Activated CD4-positive, alpha-beta T cell treated with anti-CD3 and anti-CD28 coated beads, Interleukin-2, amount 50 U/mL, for 1 hour (primary cell): ENCODE measurements at places on chromosomes 13 and 19.

GRCh38 chr19:43468354-43469159 is 3.1 kb upstream of the LYPD3 start:
- no peak for DNase-seq

DNA sequence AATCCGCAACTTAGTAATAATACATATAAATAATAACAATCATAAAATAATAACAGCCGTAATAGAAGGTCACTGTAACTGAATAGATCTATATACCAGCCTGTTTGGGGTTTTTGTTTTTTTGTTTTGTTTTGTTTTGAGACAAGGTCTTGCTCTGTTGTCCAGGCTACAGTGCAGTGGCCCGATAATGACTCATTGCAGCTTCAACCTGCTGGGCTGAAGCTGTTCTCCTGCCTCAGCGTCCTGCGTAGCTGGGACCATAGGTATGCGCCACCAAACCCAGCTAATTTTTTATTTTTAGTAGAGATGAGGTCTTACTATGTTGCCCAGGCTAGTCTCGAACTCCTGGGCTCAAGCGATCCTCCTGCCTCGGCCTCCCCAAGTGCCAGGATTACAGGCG is 950 bp downstream of the IGSF23 start:
- DNase-seq = no peak

DNA sequence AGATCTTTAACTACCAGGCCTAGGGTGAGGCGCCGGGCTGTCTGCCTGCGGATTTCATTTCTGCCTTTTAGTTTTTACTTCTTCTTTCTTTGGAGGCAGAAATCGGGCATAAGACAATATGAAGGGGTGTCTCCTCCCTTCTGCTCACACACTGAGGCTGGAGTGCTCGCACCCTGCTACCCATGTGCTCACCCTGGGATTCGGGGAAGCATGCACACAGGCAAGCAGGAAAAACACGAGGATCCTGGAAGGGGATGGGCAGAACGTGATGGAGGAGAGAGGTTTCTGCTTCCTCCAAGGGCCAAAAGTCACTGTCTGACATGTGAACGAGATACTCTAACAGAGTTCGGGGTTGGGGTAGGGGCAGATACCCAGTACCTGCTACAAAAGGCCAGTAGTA is 28.4 kb downstream of the ZNF823 start:
- DNase-seq = no peak

- DNase-seq = no peak
Observed at GRCh38 chr13:71759651-71760511, 107.1 kb downstream of the DACH1 start.

GRCh38 chr13:97188207-97188606 is 33.9 kb upstream of the MBNL2 start:
- no peak for DNase-seq

DNA sequence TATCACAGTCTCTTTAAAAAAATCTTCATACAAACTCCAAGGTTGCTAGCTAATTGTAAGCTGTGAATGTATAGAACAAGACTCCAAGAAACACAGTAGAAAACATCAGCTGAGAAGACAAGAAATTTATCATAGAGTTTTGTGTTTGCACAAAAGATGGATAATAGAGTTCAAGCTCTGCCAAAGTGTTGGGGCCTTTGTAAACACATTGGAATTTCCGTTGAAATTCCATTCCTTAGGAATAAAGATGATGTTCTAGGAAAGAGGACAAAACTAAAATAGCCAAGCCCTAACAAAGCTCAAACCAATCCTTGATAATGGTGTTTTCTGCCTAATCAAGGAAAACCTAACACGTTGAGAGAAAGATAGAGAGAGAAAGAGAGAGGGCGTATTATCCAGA is 20.6 kb downstream of the LRRC63 start:
- no peak for DNase-seq

DNA sequence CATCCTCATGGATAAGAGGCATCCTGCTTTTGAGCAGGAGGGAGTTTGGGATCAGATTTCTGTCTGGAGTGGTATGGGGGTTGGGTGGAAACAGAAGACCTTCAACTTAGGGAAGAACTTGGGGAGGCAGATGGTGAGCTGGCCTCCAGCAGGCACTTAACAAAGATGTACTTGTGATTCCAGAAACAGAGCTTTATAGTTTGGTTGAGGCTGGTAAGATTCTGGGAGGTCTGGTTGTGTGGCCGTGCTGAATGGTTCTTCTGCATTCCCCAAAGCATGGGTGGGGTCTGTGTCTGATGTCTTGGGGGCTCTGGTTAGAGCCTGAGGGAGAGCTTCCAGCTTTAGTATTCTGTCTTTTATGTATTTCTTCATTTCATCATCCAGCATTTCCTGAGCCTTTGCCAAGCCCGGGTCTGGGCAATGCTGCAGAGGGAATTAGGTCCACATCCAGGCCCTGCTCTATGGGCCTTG is 4.8 kb downstream of the MEGF8 start:
- no peak for DNase-seq

- no peak for DNase-seq
Observed at GRCh38 chr13:33639626-33640080, 178.3 kb upstream of the RFC3 start.

DNA sequence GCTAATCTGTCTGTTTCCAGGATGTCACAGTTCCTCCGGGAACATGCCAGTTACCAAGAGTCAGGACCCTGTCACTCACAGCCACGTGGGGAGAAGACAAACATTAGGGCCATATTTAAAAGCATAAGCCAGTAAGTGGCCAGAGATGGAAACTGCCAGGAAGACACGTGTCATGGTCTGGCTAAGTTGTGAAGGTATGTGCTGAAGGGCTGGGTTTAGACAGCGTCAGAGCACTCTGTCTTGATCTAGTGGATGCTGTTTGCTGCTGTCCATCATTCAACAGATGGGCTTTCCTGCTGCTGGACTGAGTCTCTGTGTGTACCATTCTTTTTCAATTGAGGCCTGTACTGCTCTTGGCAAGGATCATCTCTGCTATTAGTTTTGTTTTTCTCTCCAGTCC is 128.6 kb downstream of the HS6ST3 start:
- DNase-seq = no peak

DNA sequence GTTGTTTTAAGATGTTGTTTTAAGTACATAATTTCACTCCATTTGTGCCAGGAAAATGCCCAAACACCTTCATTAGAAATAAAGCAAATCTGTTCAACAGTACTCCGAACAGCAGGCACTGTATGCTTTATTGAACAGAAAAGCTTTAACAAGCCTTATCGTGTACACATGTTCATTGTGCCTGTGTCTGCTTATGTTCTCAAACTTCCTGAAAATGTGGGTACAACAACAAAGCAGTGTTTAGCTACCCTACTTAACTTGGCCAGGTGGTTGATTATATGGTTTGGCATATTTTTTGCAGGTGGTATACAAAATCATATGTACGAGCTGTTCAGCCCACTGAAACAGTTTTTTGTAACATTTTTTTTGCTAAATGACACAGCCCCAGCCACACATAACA is 718.0 kb downstream of the DACH1 start:
- no peak for DNase-seq

- DNase-seq = no peak
Observed at GRCh38 chr13:64723724-64724123, 2506.4 kb downstream of the PCDH9 start.

GRCh38 chr13:81987159-81987558 is 1646.2 kb upstream of the SPRY2 start:
- no peak for DNase-seq

- no peak for DNase-seq
Observed at GRCh38 chr13:85313761-85314503, 485.3 kb downstream of the SLITRK6 start.

GRCh38 chr13:27200413-27201070 is 28.9 kb upstream of the USP12 start:
- DNase-seq = no peak

- no peak for DNase-seq
Observed at GRCh38 chr13:29858667-29859066, 8.2 kb upstream of the UBL3 start.

- no peak for DNase-seq
Observed at GRCh38 chr13:110014719-110015118, 228.3 kb upstream of the IRS2 start.

GRCh38 chr13:43306372-43306771 is 283.0 kb downstream of the DNAJC15 start:
- DNase-seq = no peak

DNA sequence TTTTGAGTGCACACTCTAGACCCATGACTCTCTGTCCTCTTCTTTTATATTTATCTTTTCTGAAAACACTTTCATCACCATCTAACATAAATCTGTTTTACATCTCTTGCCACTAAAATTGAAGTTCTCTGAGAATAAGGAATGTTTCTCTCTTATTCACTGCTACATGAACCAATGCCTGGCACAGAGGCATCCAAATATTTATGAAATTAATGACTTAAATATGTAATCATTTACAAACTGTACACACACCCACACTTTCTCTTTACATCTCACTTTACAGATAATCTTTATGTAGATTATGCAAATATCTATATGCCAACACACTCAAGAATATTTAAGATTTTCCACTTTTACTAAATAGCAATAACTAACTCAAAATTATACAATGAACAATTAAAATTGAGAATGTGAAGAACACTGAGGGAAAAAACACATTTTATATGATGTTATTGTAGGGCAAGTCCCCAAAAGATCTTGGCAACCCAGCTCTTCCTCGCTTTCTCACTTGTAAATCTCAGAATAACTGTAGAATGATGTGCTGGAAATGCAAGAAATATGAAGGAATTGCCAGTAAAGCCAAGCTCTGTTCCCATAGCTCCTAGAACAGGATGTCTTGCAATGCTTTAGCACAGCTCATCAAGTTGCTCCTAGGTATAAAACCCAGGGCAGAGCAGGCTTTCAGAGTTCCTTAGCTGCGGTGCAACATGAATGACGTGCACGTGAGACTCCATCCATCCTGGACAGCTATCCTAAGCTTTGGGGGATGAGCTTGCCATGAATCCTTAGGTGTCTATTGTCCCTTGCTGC is 50.7 kb downstream of the UGGT2 start:
- no peak for DNase-seq

DNA sequence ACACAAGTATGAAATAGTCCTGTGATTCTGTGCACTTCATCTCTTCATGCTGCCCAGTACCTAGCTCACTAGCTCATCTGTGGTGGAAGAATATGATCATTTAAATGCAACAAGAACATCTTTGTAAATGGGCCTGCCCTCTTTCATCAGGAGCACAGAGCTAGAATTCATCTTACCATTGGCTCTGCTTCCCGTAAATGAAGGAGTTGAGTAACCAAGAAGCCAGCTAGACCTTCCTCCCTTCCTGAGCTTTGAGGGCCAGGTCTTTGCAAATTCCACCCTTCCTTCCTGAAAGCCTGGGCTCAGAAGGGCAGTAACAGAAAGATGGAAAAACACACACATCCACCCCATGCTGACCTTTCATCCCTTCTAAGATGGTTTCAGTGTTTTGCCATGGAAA is 82.0 kb downstream of the FRY start:
- DNase-seq = no peak

DNA sequence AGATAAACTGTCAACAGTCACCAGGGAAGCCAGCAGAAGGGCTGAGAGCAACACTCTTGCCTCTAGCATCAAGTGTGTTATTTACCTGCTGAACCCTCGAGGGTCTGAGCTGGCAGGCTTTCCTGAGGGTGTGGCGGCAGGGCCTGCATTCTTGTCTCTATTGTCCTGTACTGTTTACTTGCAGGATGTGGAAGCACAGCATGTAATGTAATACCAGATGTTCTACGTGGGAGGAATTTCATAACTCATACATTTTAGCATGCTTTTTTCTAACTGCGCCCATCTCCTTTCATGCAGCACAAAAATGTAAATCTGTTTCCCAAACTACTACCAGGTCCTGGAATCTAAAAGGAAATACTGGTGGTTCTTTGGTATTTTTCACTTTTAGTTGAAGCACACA is 153.1 kb downstream of the RGCC start:
- no peak for DNase-seq

GRCh38 chr19:20162821-20163220 is 4.2 kb upstream of the ZNF486 start:
- no peak for DNase-seq

DNA sequence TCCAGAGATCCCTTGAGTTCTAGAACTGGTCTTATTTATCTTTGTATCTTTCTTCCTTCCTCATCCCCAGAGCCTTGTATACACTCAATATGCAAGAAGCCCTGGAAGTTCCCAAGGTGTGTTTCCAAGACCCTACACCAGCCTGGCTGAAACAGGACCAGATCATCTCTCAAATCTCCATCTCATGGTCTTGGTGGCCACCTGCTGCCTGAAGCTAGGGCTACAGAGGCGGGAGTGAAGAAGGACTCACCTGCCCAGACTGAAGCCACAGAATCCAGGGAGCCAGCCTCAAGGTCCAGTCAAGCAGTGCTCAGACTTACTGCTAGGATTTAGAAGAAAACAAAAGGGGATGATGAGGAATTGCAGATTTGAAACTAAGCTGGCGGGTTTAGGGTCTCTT is 6.1 kb upstream of the CYSLTR2 start:
- DNase-seq = no peak

DNA sequence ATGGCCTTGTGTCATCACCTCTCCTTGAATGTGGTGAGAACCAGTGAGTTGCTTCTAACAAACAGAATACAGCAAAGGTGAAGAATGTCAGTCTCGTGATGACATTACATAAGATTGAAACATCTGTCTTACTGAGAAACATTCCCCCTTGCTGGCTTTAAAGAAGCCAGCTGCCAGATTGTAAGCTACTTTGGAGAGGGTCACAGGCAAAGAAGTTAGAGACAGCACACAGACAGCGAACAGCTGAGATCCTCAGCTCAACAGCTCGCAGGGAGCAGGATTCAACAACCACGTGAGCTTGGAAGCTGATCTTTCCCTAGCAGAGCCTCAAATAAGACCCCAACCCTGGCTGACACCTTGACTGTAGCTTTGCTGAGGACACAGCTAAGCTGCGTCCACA is 367.9 kb downstream of the LIG4 start:
- no peak for DNase-seq

DNA sequence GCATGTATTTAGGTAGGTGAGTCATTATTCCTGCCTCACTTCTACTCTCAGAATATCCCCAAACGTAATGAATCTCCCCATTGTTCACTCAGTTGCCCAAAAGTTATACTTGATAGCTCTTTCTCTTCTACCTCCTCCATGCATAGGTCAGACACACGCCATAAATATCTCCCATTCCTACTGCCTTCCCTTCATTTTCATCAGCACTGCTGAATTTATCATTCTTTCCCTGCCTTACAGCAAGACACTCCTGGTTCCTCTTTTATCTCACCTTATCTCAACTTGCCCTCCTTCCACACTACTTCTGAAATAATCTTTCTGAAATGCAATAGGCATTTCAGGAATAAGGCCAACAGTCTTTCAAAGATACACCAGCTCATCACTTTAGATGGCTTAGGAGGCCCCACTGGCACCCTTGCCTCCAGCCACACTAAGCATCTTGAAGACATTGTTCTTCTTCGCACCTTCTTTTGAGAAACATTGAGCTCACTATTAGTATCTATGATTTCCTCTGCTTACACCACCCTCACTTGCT is 333.9 kb downstream of the MYO16 start:
- DNase-seq = no peak

DNA sequence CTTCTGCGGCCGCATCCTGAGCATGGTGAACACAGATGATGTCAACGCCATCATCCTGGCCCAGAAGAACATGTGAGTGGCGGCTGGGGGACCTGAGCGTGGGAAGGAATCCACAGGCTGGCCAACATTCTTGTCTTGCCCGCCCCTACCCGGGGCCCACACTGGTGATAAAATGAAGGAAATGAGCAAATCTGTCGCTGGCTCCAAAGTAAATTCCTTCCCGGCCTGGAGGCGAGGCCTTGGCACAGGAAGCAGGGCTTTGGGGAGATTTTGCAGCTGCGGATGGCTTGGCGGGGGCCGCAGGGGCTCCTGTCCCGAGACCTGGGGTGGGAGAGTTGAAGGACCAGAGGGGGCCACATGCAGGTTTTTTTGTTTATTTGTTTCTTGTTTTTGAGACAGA is 4.4 kb downstream of the KXD1 start:
- DNase-seq = no peak
